ENCODE measurements at places on chromosomes 1 and 21. TPM values are rescaled to one million over a fixed set of nuclear protein-coding genes. Genes with fewer than 3 reads are reported as not detected.

Gene GNAT2
- not detected for total RNA-seq

Gene LCE6A
- total RNA-seq, result not detected

Gene STUM
- 0.07 TPM for total RNA-seq

Gene MXRA8
- 163 TPM for total RNA-seq

Gene OR10Z1
- not detected for total RNA-seq

Gene TLCD4
- 6.2 TPM for total RNA-seq

Gene SPRR1B
- not detected for total RNA-seq

Gene FNBP1L
- 74.5 TPM for total RNA-seq

Gene ANKRD45
- total RNA-seq, result 0.60 TPM

Gene AKR7A2
- 52.7 TPM for total RNA-seq

Gene ADAM30
- not detected for total RNA-seq

Gene PBX1
- total RNA-seq, result 719 TPM

Gene ANGPTL3
- not detected for total RNA-seq

Gene PRDM16
- 1.2 TPM for total RNA-seq
